ENCODE measurements at places on chromosomes 2 and 18.

GRCh38 chr2:19048593-19049266 is 309.7 kb downstream of the OSR1 start:
- DNase-seq: no peak

DNA sequence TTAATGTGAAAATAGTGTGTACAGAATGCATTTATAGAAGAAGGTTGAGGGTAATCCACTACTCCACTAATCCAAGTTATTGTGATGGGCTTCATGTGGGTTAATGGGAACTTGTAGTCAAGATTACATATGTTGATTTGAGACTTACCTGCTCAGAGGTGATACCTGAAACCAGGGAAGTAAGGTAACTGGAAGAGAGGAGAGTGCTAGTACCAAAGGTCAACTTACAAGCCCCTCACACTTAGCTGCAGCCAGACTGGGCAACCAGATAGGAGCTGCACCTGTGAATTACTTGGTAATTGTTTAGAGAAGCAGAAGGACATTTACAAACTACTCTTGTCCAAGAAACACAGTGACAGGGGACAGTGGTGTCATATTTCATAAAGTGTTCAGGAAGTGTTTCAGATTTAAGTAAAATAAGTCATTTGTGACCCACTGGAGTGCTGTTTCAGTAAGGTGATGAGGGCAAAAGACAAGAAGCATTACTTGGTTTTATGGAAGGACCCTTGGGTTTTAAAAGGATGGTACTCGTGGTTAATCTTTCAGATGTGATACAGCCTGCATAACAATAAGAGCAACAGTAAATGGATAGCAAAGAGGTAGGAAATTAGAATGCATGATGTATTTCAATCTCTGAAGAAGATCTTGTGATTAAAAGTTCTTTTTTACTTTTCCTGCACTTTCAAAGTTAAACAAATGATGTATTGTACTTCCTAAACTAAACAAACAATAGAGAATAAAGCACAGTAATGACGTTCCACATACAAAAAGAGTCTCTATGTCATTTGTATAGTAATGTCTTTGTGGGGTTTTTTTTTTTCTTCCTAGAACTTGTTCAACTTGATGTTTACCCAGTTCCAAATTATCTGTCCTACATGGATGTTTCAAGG is 189.3 kb downstream of the PHLPP1 start:
- no peak for DNase-seq

DNA sequence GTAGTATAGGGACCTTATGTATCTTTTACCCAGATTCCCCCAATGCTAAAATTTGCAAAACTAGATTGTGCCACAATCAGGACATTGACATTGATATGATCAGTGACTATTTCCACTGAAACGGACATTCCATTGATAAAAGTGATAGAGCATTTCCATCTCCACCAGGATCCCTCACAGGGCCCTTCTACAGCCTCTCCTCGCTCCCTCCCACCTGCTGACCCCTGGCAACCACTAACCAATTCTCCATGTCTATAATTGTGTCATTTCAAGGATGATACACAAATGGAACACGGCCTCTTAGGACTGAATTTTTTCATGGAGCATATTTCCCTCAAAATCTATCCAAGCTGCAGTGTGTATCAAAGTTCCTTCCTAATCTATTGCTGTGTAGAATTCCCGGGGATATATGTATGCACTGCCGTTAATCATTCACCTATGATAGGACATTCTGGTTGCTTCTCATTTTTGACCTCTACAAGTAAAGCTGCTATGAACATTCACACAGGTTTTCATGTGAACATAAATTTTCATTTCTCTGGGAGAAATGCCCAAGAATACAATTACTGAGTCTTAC is 67.3 kb downstream of the UXS1 start:
- DNase-seq: no peak

DNA sequence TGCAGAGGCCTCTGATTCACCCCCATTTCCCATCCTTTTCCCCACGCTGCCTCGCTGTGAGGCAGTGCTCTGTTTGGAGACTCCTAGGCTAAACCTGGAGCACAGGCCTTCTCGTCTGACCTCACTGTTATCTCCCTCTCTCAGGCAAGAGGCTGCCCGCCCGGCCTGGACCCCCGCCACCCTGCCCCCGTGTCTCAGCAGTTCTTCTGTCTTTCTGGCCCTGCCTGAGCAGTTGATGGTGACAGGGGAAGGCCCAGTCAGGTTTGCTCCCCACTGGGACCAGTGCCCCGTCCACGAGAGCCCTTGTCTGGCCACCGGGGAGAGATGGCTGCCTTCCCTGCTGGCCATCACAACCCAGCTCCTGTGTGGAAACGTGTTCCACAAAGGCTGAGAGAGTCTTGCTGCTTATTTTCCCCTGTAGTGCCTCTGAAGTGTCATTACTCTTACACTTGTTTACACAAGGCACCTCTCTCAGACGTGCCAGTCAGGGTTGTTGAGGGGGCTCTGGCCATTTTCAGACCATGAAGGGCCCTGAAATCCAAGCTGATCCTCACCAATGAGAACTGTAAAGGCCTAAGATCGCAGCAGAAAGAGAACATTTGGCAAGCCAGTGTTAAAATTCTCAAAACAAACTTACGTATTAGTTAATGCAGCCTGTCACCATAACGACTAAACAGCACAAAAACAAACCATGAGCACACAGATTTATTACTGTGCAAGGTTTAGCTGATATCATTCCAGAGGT is 210.9 kb downstream of the NDUFA10 start:
- DNase-seq: no peak

DNA sequence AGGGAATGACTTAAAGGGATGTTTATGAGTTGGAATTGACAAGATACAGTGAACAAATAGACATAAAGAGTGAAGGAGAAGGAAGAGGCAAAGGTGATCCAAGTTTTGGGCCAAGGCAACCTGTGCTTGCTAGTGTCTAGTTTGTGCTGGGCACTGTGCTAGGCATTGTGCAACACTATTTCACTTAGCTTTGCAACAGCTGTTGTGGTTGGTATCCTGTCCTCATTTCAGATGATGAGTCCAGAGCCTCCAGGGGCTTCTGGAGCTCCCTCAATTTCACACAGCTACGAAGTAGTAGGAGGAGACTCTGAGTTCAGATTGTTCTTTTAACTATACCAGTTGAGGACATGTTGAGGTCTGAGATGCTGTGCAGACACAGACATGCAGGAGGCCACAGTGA is 18.1 kb upstream of the LOXHD1 start:
- no peak for DNase-seq

DNA sequence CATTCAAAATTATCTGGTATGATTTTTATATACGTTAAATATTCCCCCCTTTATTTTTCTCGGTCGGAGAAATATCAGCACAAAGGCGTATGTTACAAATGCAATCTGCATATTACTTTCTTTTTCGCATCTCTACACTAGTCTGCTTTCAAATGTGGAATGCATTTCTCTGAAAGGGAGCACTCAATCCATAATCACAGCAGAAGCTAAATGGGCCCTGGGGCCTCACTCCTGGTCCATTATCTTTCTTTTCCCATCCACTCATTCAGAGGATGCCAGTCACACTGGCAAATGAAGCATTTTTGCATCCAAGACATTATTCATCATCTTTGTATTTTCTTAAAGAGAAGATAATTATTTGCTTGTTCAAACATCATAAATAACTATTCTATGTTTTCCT is 295.2 kb upstream of the LRP1B start:
- DNase-seq: no peak

- DNase-seq: no peak
Observed at GRCh38 chr2:233247116-233247515, 4.4 kb upstream of the ATG16L1 start.

GRCh38 chr2:120520454-120520853 is 174.5 kb downstream of the INHBB start:
- no peak for DNase-seq

- DNase-seq: no peak
Observed at GRCh38 chr2:168723275-168723899, 79.0 kb upstream of the NOSTRIN start.

DNA sequence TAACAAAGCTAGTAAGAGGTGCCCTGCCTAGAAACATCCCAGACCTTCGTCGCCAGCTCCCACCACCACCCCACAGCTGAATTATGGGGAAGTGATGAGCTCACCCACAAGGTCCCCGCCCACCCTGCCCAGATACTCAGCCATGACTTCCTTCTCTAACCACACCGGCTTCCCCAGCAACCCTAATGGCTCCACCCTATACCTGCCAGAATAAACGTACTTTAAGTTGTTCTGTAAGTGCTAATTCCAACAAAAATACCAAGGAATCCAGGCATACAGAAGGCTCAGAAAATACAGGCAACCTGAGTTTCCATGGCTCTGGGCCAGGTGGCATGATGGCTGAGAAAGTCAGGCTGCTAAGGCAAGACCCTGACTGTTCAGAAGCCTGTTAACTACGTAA is 39.1 kb downstream of the TMEM163 start:
- DNase-seq: no peak

GRCh38 chr2:147609301-147609700 is 235.5 kb upstream of the ACVR2A start:
- no peak for DNase-seq
